ENCODE measurements at places on chromosomes 11 and 22.
A peak's percentile ranks its signal among the peaks of the same experiment; 100 is the strongest.

- no peak for DNase-seq
Measured at GRCh38 chr11:33292311-33292710, 35.1 kb downstream of the HIPK3 start.

DNA sequence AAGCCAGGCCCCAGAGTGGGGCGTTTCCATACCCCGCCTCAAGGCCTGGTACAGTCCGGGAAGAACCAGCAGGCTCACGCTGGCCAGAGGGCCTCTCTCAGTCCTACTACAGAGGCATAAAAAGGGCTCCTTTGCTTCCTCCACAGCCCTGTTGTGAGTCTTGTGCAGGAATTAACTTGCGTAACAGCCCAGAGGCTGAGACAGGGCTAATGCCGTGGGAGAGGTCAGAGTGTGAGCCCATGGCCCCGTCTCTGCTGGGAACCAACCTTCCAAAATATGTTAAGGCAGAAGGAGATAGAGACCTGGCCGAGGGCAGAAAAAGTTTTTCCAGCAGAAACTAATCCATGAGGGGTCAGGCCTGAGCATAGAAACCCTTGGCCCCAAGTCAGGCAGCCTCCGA lies 19.9 kb upstream of the TMEM184B start:
- DNase-seq = no peak

GRCh38 chr22:39266398-39267030 lies 21.7 kb upstream of the PDGFB start:
- peak; percentile 65 for DNase-seq

DNA sequence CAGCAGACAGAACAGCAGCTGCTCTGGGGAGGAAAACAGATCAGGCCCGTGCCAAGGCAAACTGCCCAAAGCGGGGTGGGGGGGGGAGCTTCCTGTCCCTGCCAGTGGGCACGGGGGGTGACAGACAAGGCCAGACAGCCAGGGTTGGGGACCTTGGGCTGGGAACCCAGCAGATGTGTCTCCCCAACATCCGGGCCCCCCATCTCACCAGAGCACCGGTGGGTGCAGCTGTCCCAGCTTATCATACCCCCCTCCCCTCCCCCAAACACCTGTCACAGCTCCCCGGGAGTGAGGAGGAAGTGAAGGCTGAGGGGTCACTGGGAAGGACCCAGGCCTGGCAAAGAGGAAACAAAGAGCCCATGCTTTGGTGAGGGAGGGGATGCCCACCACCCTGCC lies 1.3 kb downstream of the PPP1R14B start:
- DNase-seq = peak; percentile 59

DNA sequence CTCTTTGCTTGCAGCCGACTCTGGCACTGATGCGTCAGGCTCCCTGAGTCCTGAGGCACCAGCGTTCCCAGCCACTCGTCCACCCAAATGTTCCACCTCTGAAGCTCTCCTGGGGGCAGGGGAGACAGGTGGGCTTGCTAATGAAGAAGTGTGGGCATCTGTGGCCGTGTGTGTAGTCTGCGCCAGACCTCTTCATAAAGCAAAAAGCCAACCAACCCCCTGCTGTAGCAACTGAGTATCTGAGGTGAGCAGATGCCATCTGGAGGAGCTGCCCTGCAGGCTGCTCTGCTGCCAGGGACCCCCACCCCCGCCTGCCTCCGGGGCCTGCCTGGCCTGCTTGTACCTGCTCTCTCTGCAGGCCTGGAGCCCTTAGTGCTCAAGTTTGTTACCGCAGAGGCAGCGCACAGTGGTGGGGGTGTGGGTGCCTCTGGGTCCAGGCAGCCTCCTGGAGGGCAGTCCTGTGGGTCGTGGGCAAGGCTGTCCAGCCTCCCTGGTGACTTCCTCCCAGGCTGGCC lies 272.5 kb downstream of the TBC1D22A start:
- DNase-seq = no peak

All from activated CD8-positive, alpha-beta T cell treated with anti-CD3 and anti-CD28 coated beads for 36 hours (primary cell).